A673 (cell line): ENCODE measurements at places on chromosomes 5 and 9. TPM values are rescaled to one million over a fixed set of nuclear protein-coding genes. Genes with fewer than 3 reads are reported as not detected.

Gene PKD2L2
- not detected in 2 replicates for total RNA-seq

Gene AFAP1L1
- total RNA-seq: 0.21 and 0.46 TPM in 2 replicates

Gene GALNT10
- 17.9 and 18.0 TPM in 2 replicates for total RNA-seq

Gene PTGS1
- not detected in 2 replicates for total RNA-seq

Gene NR6A1
- 5.3 and 6.8 TPM in 2 replicates for total RNA-seq

Gene ZDHHC11
- total RNA-seq: 45.5 and 47.3 TPM in 2 replicates

Gene NPM1
- 1,854 and 1,998 TPM in 2 replicates for total RNA-seq

GRCh38 chr9:11038366-11038765 is 425.6 kb upstream of the PTPRD start:
- no peaks in the 10 kb centered on the region for H3K4me1 ChIP-seq
- no peak overlapping the region for H3K27ac ChIP-seq
- H3K36me3 ChIP-seq: no peaks in the 10 kb centered on the region
- H3K27me3 ChIP-seq: no peaks in the 10 kb centered on the region
- no peak overlapping the region for H3K4me3 ChIP-seq

DNA sequence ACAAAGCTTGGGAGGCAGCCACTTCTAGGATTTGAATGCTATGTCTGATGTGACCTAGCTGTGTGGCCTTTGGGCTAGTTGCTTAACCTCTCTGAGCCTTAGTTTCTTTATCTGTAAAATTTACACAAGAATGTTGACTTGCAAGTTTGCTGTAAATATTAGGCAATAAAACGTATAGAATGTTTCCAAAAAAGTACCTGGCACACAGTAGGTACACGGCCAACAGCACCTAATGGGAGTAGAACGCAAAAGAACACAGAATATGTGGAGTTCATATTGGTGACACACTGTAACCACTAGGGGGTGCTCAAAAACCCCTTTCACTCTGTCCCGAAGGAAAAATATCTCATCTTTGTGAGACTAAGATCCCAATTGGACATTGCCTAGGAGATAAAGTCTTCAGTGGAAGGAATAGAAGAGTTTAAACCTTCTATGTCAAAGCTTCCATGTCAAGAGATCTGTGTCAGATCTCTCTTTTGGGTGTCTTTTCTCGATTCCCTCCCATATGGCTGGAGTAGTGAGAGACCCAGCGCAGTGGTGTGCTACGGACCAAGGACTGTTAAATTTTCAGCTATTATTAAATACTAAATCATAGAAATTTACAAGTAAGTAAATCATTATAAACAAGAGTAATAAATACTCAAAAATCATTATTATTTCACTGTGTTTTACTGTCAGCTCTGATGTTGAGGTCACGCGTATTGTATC is 145.4 kb upstream of the RAD23B start:
- H3K36me3 ChIP-seq: no peaks in the 10 kb centered on the region
- H3K4me1 ChIP-seq: no peaks in the 10 kb centered on the region
- DNase-seq: peak; percentile 53
- no peak overlapping the region for H3K4me3 ChIP-seq

GRCh38 chr5:132839426-132840301 is 9.2 kb upstream of the SHROOM1 start:
- no peaks in the 10 kb centered on the region for H3K4me1 ChIP-seq
- H3K4me3 ChIP-seq: no peak overlapping the region
- DNase-seq: no peak
- no peak overlapping the region for H3K27ac ChIP-seq
- no peaks in the 10 kb centered on the region for H3K36me3 ChIP-seq

GRCh38 chr5:172885597-172886340 is 51.7 kb downstream of the ERGIC1 start:
- H3K36me3 ChIP-seq: no peaks in the 10 kb centered on the region
- DNase-seq: no peak
- H3K4me3 ChIP-seq: no peak overlapping the region
- H3K27ac ChIP-seq: no peak overlapping the region
- no peaks in the 10 kb centered on the region for H3K4me1 ChIP-seq

GRCh38 chr5:92562065-92562464 is 1019.0 kb downstream of the NR2F1-AS1 start:
- no peak overlapping the region for H3K27ac ChIP-seq
- H3K36me3 ChIP-seq: no peaks in the 10 kb centered on the region
- H3K4me3 ChIP-seq: no peak overlapping the region
- peaks cover 10% of the 10 kb centered on the region for H3K4me1 ChIP-seq
- H3K27me3 ChIP-seq: no peaks in the 10 kb centered on the region
- DNase-seq: no peak

GRCh38 chr5:73213566-73213998 is 40.6 kb downstream of the TMEM174 start:
- H3K4me1 ChIP-seq: peaks cover 24% of the 10 kb centered on the region
- peaks cover 7% of the 10 kb centered on the region for H3K27me3 ChIP-seq
- no peaks in the 10 kb centered on the region for H3K36me3 ChIP-seq
- no peak overlapping the region for H3K4me3 ChIP-seq
- H3K27ac ChIP-seq: no peak overlapping the region

DNA sequence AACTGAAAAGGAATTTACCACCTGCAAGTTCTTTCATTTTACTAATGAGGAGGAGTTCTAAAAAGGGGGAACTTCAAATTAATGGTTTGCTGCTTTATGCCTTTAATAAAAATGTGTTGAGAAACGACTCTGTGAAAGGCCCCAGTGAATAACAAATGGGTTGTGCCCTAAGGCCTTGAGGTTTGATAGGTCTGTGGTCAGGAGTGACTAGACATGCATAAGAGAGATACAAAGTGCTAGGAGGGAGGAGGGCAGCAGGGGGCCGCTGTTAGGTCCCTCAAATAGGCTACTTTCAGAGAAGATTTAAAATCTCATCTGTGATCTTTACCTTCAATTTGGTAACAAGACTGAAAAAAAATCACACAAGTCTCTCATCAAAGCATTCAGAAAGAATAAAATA is 58.3 kb downstream of the FAM81B start:
- no peak overlapping the region for H3K4me3 ChIP-seq
- no peaks in the 10 kb centered on the region for H3K4me1 ChIP-seq
- H3K27ac ChIP-seq: no peak overlapping the region
- H3K27me3 ChIP-seq: no peaks in the 10 kb centered on the region
- H3K36me3 ChIP-seq: no peaks in the 10 kb centered on the region

- no peaks in the 10 kb centered on the region for H3K27me3 ChIP-seq
- H3K4me1 ChIP-seq: peaks cover 4% of the 10 kb centered on the region
- H3K27ac ChIP-seq: no peak overlapping the region
- H3K4me3 ChIP-seq: no peak overlapping the region
- H3K36me3 ChIP-seq: peaks cover 90% of the 10 kb centered on the region
- DNase-seq: no peak
These were observed 6.2 kb downstream of the RBM22 start for GRCh38 chr5:150694612-150695011.

GRCh38 chr9:103361906-103362305 is 366.8 kb downstream of the CYLC2 start:
- H3K27ac ChIP-seq: no peak overlapping the region
- DNase-seq: no peak
- no peaks in the 10 kb centered on the region for H3K36me3 ChIP-seq
- no peaks in the 10 kb centered on the region for H3K4me1 ChIP-seq
- H3K4me3 ChIP-seq: no peak overlapping the region
- no peaks in the 10 kb centered on the region for H3K27me3 ChIP-seq

DNA sequence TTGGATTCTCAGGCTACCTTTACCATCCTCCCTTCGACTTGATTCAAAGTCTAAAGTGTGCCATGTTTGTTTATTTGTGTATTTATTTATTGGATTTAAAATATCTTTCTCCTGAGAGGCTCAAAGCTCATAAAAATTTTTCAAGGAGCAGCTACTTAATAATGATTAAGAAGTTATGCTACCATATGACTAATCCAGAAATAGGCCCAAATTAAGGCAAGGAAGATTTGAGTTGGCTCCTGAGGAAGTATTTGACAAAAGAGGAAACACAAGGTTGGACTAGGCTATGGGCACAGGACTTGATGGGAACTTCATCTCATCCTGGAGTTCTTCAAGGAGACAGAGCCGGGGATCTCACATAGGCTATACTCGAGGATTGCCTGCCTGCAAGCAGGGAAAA is 22.4 kb upstream of the PPP2CA start:
- H3K4me1 ChIP-seq: no peaks in the 10 kb centered on the region
- no peak overlapping the region for H3K4me3 ChIP-seq
- H3K27me3 ChIP-seq: no peaks in the 10 kb centered on the region
- DNase-seq: no peak
- no peak overlapping the region for H3K27ac ChIP-seq

- no peak overlapping the region for H3K27ac ChIP-seq
- no peaks in the 10 kb centered on the region for H3K36me3 ChIP-seq
- H3K4me3 ChIP-seq: no peak overlapping the region
- no peaks in the 10 kb centered on the region for H3K27me3 ChIP-seq
These were observed 139.3 kb upstream of the FBXL17 start for GRCh38 chr5:108521011-108521700.

DNA sequence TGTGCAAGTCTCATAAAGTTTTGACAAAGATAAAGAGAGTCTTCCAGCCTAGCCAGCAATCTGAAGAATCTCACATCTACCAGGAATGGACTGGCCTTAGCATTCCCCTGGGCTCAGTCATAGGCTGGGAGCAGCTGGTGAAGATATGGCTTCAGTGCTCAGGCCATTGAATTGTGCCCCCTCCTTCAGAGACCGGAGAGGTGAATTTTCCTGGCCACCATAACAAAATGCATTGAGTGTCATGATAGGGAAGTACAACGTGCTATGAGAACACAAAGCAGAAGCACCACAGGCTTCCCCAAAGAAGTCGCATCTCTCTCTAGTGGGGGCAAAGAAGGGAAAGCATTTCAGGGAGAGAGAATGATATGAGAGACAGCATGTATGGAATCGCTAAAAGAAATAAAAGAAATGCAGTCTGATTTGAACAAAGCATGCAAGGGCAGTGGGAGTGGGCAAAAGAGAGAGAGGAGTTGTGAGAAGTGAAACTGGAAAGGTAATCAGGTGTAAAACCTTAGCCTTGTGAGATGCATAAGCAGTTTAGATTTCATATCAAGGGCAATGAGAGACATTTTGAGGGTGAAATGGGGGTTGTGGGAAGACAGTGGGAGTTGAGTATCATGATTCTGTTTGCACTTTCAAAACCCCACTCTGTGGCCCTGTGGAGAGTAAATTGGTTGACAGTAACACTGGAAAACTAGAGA is 57.1 kb upstream of the NMUR2 start:
- peaks cover 11% of the 10 kb centered on the region for H3K27me3 ChIP-seq
- no peak overlapping the region for H3K4me3 ChIP-seq
- no peak overlapping the region for H3K27ac ChIP-seq
- no peaks in the 10 kb centered on the region for H3K36me3 ChIP-seq

- H3K36me3 ChIP-seq: peaks cover 6% of the 10 kb centered on the region
- peak overlapping the region; percentile 99 for H3K4me3 ChIP-seq
These were observed 833 bp downstream of the ANKHD1 start for GRCh38 chr5:140402258-140403074.

GRCh38 chr9:92402826-92403745 is 1.3 kb downstream of the OGN start:
- H3K36me3 ChIP-seq: no peaks in the 10 kb centered on the region
- no peak overlapping the region for H3K27ac ChIP-seq
- DNase-seq: no peak
- no peaks in the 10 kb centered on the region for H3K27me3 ChIP-seq
- H3K4me1 ChIP-seq: peaks cover 31% of the 10 kb centered on the region
